Right renal pelvis (tissue), 4 donors: ENCODE measurements at places on chromosomes 2 and 18. TPM values are rescaled to one million over a fixed set of nuclear protein-coding genes. Genes with fewer than 3 reads are reported as not detected.
A peak's percentile ranks its signal among the peaks of the same experiment; 100 is the strongest.

SERPINB13 gene
- not detected for polyA plus RNA-seq

SERPINB4 gene
- not detected for polyA plus RNA-seq

PLB1 gene
- polyA plus RNA-seq: 1.3 TPM

GRCh38 chr2:149330127-149331022, at the start of gene LYPD6:
Gene LYPD6 (plus strand): TSS chr2:149330587. CDS start chr2:149437709, 107,122 bp downstream.
- peak; percentile 83 for DNase-seq

GRCh38 chr2:151043484-151043883, 218.2 kb downstream of the RBM43 start:
- no peak for DNase-seq

MRO gene
- 2.9 TPM for polyA plus RNA-seq
